ENCODE measurements at places on chromosomes 2 and 18.

DNA sequence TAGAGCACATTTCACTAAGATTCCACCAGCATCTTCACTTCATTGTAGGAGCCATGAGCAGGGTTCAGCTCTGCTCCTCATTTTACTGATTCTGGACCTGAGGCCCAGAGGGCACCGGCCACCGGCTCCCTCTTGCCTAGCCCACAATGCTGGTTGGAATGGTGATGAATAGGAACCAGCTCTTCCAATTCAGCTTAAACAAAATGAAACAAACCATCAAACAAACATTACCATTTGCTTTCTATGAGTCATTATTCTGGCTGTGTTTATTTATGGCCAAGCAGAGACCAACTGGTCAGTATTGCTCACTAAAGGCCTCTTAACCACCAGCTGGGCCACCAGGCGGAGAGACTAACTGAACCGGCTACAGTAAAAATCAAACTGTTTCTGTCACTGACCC, 176.7 kb downstream of the MTX2 start:
- DNase-seq, result no peak

DNA sequence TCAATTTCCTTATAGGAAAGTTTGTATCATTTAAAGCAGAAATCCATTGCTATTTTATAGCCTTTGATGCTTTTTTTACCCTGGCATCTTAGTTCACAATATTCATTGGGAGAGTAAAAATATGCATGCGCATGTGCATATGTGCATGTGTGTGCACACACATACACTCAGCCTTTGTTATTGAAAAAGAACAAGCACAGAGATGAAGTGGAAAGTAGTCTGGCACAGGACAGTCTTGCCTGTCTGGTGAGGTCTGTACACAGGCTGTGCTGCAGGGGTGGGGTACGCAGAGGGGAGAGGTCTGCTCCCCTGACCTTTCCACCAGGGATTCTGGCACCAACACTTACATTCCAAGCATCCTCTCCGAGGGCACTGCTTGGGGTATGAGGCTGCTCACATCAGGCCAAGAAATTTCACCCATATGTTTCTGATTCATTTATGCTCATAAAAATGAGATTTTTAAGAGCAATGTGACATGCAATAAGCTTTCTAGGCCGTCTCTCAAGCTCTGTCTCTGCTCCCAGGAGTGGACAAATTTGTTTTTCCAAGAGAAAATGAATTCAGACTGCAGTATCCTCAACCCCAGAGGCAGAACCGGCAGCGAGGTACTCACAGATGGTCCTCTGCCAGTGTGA, 237.2 kb downstream of the INSIG2 start:
- no peak for DNase-seq

DNA sequence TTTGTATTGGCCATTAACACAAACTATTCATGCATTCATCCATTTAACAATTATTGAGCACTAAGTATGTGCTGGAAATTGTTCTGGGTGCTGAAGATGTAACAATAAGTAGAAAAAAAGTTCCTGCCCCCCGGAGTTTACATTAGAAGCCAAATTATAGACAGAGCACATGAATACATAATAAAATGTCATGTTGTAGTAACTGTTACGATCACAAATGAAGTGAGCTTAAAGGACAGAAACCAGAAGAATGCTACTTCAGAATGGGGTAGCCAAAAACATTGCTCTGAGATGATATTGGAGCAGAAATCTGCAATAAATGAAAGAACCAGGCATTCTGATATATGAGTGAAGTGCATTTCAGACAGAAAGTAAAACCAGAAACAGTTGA, 256.0 kb upstream of the SETBP1 start:
- no peak for DNase-seq

DNA sequence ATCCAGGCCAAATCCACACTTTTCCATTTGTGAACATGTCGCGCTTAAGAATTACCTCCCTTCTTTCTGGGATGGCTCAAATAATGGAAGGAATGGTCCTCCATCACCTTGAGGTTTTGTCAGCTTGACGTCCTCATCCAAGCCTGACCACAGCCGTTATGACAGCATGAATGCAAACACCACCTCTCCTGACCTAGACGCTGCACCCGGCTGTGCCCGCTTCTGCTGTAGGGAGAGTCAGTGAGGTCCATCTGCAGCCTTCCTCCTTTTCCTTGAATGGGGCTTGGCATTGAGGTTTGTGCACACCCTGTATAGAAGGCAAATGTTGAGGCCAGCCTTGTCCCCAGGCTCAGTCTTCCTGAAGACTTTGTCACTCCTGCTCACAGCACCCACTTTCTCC, 85.5 kb downstream of the TGOLN2 start:
- no peak for DNase-seq

DNA sequence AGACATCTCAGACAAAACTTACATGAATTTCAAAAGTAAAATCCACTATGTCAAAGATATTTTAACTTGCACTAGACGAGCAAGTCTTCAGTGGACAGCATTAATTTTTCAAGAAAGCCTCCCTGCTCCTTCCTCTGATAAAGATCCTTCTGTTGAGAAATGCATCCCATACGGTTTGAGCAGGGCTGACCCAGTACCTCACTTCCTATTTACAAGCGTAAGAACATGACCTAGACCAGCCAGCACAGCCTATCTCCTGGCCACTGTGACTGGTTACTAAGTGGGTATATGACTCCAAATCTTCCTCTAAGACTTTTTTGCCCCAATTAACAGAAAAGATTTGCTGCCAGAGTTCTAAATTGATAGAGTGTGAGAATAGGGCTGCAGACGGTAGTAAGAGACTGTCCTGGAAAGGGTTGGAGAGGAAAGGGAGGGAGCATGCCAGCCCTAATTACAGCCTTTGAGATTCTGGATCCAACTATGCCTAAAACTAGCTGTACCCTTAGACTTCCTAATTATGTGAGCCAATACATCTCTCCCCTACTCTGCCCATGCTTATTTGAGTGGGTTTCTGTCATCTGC, 108.4 kb downstream of the PRELID3A start:
- no peak for DNase-seq

DNA sequence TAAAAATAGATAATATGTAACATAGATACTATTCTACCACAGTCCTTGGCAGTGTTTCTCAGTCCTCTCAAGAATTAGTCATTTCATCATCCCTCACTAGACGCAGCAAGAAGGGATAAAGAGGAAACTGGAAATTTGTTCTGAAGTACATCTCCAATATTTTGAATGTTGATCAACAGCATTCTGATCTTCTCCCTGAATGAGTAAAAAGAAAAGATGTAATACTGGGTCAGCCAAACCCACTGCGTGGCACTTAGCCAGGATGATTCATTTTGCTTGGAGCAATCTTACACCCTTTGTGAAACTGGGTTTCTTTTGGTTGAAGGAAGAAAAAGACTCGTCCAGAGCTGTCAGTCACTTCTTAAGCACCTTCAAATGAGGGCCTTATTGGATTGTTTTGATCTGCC, 54.1 kb downstream of the TAF1B start:
- DNase-seq, result no peak

- no peak for DNase-seq
These were observed 23.6 kb downstream of the MAP3K20 start for GRCh38 chr2:173099271-173099670.

DNA sequence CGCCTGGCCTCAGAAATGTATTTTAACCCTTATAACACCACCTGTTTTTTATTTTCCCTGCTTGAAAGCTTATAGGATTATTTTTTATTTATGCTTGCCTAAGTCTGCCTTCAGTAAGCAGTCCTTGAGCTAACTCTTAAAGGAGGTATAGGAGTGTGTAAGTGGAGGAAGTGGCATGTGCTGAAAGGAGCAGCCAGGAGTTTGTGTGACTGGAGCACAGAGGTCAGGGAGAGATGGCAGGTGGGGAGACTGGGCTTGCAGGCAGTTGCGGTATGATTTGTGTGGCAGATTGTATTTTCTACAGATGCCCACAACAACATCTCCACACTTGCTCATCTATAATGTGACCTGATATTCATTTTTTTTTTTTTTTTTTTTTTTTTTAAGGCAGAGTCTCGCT, 27.2 kb upstream of the PAIP2B start:
- no peak for DNase-seq

GRCh38 chr2:84880645-84881521, at the start of gene TRABD2A:
Gene TRABD2A, minus strand, starts transcription at chr2:84881084. Its CDS starts 45 bp downstream, at chr2:84881039.
- no peak for DNase-seq
